ENCODE measurements at places on chromosomes 7 and 10. TPM values are rescaled to one million over a fixed set of nuclear protein-coding genes. Genes with fewer than 3 reads are reported as not detected.

Gene EPDR1
- total RNA-seq = 35.6 TPM

GRCh38 chr10:119003572-119004289 lies 25.8 kb upstream of the NANOS1 start:
- H3K27ac ChIP-seq = no peak overlapping the region
- no peaks in the 10 kb centered on the region for H3K4me1 ChIP-seq
- H3K4me3 ChIP-seq = no peak overlapping the region
- DNase-seq = peak; percentile 47
- H3K36me3 ChIP-seq = no peaks in the 10 kb centered on the region

- H3K27ac ChIP-seq = no peak overlapping the region
- DNase-seq = no peak
- no peaks in the 10 kb centered on the region for H3K4me1 ChIP-seq
- H3K27me3 ChIP-seq = no peaks in the 10 kb centered on the region
Observed at GRCh38 chr10:13740461-13740860, 153.7 kb downstream of the PRPF18 start.

Gene RINT1
- total RNA-seq = 16.6 TPM

Gene LAMB4
- not detected for total RNA-seq

- H3K36me3 ChIP-seq = no peaks in the 10 kb centered on the region
- no peaks in the 10 kb centered on the region for H3K4me1 ChIP-seq
- no peaks in the 10 kb centered on the region for H3K27me3 ChIP-seq
- no peak overlapping the region for H3K4me3 ChIP-seq
- H3K27ac ChIP-seq = no peak overlapping the region
Observed at GRCh38 chr7:81370822-81371221, 399.0 kb downstream of the HGF start.

DNA sequence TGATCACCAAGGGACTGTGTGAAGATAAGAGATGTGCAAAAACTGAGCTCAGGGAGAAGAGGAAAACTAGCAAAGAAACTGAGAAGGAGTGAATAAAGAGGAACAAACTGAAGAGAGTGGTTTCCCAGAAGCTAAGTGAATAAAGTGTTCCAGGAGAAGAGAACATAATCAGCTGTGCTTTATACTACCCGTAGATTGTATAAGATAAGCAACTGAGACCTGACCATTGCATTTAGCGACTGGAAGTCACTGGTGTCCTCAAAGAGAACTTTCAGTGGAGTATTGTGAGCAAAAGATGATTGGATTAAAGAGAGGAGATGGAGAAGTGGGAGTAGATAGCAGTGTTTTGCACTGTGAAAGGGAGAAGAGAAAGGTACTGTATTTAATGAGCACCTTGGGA lies 14.6 kb downstream of the PHTF2 start:
- H3K36me3 ChIP-seq = no peaks in the 10 kb centered on the region
- H3K27ac ChIP-seq = no peak overlapping the region
- DNase-seq = no peak

- H3K36me3 ChIP-seq = no peaks in the 10 kb centered on the region
- H3K27ac ChIP-seq = no peak overlapping the region
- no peak overlapping the region for H3K4me3 ChIP-seq
- no peaks in the 10 kb centered on the region for H3K27me3 ChIP-seq
Observed at GRCh38 chr7:71193099-71193810, 61.3 kb downstream of the GALNT17 start.

DNA sequence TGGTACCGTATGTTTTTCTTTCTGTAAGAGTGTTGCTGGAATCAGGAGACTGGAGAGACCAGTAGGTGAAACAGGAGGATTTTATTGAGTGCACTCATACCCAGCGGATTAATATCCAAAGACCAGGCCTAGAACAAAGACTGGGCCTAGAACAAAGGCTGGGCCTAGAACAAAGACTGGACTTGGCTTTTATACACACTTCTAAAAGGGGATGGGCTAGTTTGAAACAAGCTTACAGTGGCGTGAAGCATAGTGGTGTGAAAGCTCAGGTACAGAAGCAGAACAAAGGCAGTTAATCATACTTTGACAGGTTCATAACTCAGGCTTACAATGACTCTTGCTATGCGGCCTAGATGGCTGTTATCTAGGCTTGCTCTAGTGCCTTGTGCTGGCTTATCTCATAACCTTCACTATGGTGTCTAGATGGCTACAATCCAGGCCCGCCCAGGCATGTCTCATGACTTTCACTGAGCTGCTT lies 67.7 kb downstream of the TRIM24 start:
- no peaks in the 10 kb centered on the region for H3K4me1 ChIP-seq
- DNase-seq = no peak
- no peaks in the 10 kb centered on the region for H3K27me3 ChIP-seq
- no peak overlapping the region for H3K27ac ChIP-seq
- no peak overlapping the region for H3K4me3 ChIP-seq

- H3K4me3 ChIP-seq = no peak overlapping the region
- no peak for DNase-seq
- H3K36me3 ChIP-seq = no peaks in the 10 kb centered on the region
- H3K27me3 ChIP-seq = no peaks in the 10 kb centered on the region
- no peaks in the 10 kb centered on the region for H3K4me1 ChIP-seq
Observed at GRCh38 chr7:110090110-110090820, 1000.7 kb upstream of the LRRN3 start.

Gene FAM180A
- total RNA-seq = 67.1 TPM

Gene PRSS37
- not detected for total RNA-seq

- DNase-seq = no peak
- no peak overlapping the region for H3K27ac ChIP-seq
- H3K27me3 ChIP-seq = no peaks in the 10 kb centered on the region
- no peak overlapping the region for H3K4me3 ChIP-seq
Observed at GRCh38 chr10:124305131-124305530, 113.6 kb downstream of the OAT start.

DNA sequence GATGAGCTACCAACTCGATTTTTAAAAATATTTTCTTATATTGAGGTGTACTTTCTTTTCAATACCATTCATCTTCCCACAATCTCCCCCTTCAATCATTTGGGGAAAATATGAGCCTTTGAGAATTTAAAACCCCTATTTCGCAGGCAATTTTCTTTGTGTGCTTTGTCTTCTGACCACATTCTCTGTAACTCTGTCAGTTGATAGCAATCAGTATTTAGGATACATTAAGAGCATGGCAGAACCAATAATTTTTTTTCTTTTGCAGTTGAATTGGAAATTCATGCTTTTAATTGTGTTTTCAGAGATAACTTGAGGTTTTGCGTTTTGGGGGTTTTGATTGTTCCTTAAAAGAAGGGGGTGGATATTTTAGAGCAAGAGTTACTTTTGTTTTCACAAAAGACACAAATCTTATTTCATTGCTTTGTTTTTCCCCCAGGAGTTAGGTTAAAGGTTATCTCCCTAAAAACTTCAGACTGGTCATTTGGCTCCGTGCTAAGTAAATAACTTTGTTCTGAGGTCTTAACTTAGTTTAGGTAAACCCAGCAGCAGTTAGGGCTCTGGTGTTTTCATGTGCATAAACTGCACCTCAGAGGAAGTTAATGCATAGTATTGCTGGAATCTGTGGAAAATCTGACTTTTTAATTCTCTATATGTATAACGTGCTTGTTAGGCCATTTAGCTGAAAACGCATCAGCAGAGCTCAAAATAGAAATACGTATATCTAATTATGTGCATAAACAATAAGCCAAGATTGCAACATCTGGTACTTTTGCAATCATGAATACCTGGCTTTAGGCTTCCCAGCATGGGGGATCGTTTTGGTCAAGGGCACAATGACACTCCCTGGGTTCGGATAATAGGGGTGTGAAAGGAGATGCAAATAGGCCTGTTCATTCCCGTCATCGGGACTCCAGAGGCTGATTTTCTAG lies 676.4 kb upstream of the ANKRD30A start:
- no peak overlapping the region for H3K27ac ChIP-seq
- H3K27me3 ChIP-seq = no peaks in the 10 kb centered on the region
- no peak for DNase-seq
- no peaks in the 10 kb centered on the region for H3K36me3 ChIP-seq

- no peaks in the 10 kb centered on the region for H3K36me3 ChIP-seq
- H3K4me1 ChIP-seq = no peaks in the 10 kb centered on the region
- H3K27me3 ChIP-seq = no peaks in the 10 kb centered on the region
- no peak overlapping the region for H3K4me3 ChIP-seq
- H3K27ac ChIP-seq = no peak overlapping the region
- no peak for DNase-seq
Observed at GRCh38 chr7:289209-289755, 688 bp upstream of the FOXL3 start.

Gene WEE2
- total RNA-seq = not detected

Gene TMEM229A
- not detected for total RNA-seq

DNA sequence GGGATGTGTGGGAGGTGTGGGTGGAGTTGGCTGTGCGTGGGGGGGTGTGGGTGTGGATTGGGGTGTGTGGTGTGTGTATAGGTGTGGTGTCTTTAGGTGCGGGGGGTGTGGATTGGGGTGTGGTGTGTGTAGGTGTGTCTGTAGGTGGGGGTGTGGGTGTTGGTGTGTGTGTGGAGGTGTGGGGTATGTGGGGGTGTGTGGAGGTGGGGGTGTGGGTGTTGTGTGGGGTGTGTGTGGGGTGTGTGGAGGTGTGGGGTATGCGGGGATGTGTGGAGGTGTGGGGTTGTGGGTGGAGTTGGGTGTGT lies 33.9 kb downstream of the SPDYE17 start:
- no peaks in the 10 kb centered on the region for H3K4me1 ChIP-seq
- H3K27ac ChIP-seq = no peak overlapping the region
- H3K36me3 ChIP-seq = no peaks in the 10 kb centered on the region
- H3K27me3 ChIP-seq = no peaks in the 10 kb centered on the region
- DNase-seq = peak; percentile 67

- peak overlapping the region; percentile 84 for H3K4me3 ChIP-seq
- H3K27ac ChIP-seq = peak overlapping the region; percentile 68
- H3K4me1 ChIP-seq = no peaks in the 10 kb centered on the region
- H3K36me3 ChIP-seq = no peaks in the 10 kb centered on the region
Observed at GRCh38 chr10:91798649-91799611, 704 bp downstream of the TNKS2 start.

GRCh38 chr10:71747551-71748523 lies 25.5 kb downstream of the VSIR start:
- peaks cover 11% of the 10 kb centered on the region for H3K36me3 ChIP-seq
- no peak for DNase-seq
- H3K27ac ChIP-seq = no peak overlapping the region
- H3K4me3 ChIP-seq = no peak overlapping the region
- H3K27me3 ChIP-seq = no peaks in the 10 kb centered on the region
- H3K4me1 ChIP-seq = no peaks in the 10 kb centered on the region

Gene NEUROG3
- not detected for total RNA-seq

DNA sequence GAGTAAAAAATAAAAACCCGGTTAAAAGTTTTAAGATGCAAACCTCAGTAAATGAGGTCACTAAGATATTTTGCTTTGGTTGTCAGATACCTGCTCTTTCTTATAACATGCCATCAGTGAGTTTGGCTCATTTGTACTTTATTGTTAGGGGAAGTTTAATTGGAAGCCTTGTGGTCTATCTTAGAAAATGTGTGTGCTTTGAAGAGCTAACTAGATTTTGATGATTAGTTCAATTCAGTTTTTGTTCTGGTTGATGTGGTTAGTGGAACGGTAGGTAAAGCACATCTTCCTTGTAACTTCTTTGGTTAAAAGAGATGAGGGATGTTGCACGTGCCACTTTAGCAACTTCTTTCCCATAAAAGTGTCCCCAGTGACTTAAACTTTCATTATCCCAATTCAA lies 353.4 kb upstream of the GALNT17 start:
- H3K27me3 ChIP-seq = no peaks in the 10 kb centered on the region
- peaks cover 8% of the 10 kb centered on the region for H3K36me3 ChIP-seq
- H3K27ac ChIP-seq = no peak overlapping the region
- H3K4me1 ChIP-seq = no peaks in the 10 kb centered on the region
- DNase-seq = no peak

DNA sequence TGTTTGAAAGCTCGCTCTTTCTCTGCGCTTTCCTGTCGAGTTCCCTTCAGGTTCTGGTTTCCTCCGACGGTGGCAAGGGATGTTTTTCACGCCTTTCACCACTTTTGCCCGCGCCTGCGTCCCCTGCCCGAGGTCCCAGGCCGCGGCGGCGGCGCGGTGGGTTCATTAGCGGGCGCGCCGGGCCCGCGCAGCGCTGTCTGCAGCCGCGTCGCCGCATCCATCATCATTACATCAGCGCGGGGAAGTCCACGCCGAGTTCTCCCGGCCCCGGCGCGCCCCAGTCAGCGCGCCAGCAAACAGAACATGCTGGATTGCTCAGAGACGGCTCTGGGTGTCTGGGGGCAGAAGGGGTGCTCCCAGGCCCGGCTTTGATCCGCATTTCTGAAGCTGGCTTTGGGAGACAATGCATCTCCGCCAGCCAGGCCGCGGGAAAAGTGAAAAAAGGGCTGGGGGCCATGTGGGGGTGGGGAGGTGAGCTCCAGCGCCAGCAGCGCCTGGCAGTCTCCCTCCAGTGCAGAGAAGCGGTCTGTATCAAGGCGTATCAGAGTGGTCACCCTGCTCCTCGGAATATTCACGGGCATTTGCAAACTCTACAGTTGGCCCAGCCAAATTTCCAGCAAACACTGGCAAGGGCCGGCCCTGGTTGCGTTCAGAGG lies 8.9 kb downstream of the GLI3 start:
- H3K4me3 ChIP-seq = peak overlapping the region; percentile 86
- peak; percentile 51 for DNase-seq
- no peaks in the 10 kb centered on the region for H3K4me1 ChIP-seq
- no peaks in the 10 kb centered on the region for H3K27me3 ChIP-seq
- no peaks in the 10 kb centered on the region for H3K36me3 ChIP-seq

DNA sequence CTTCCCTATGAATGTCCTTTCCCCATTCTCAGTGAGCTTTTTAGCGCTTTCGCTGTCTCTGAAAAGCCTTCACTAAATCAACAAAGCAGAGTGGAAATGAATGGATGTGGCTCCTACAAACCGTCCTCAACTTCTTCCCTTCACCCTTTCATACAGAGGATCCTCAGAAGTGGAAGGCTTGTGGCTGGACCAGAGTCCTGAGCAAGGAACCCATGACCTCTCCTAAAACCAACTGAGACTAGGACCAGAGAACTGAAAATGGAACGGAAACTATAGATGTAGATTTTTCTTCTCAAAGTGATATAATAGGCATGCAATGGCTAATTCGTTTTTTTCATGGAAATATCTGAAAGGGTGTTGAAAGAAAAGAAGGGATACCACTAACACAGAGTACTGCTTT lies 122.5 kb downstream of the LHFPL3 start:
- no peak for DNase-seq
- no peaks in the 10 kb centered on the region for H3K4me1 ChIP-seq
- H3K36me3 ChIP-seq = no peaks in the 10 kb centered on the region
- no peaks in the 10 kb centered on the region for H3K27me3 ChIP-seq

- H3K36me3 ChIP-seq = no peaks in the 10 kb centered on the region
- DNase-seq = no peak
- no peaks in the 10 kb centered on the region for H3K27me3 ChIP-seq
- no peak overlapping the region for H3K4me3 ChIP-seq
- no peak overlapping the region for H3K27ac ChIP-seq
Observed at GRCh38 chr10:14254368-14254767, 76.4 kb downstream of the FRMD4A start.
